ENCODE measurements at places on chromosomes 5 and 9. TPM values are rescaled to one million over a fixed set of nuclear protein-coding genes. Genes with fewer than 3 reads are reported as not detected.

The ENTPD2 gene
- not detected for polyA plus RNA-seq

DNA sequence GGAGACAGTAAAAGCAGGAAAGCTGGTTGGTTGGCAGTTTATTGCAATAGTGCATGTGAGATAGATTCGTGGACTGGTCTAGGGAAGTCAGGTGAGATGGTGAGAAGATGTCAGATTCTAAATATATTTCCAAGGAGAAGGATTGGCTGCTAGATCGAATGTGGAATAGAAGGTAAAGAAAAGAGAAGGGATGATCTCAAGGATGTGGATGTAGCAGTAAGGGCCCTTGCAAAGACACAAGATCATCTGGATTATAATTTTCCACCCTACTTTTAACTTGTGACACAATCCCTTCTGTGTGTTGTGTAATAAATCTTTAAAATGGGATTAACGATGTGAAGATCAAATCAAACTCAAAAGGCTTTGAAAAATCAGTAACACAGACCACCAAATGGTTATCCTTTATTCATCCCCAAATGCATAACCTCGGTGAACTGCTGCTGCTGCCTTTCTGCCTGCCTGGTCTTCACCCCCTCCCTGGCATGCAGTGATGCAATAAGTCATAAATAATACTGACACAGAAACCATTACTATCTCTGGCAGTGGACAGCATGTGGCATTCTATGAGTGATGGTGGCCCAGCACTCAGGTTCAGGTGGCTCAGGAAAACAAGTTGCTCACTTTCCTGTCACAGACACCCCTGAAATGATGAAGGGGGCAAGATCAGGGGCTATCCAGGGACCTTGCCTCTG lies 178.4 kb downstream of the FAM114A2 start:
- no peak for DNase-seq

The RASGRF2 gene
- 0.02 TPM for polyA plus RNA-seq

GRCh38 chr9:135680056-135680455 lies 16.9 kb downstream of the LCN9 start:
- DNase-seq: no peak

DNA sequence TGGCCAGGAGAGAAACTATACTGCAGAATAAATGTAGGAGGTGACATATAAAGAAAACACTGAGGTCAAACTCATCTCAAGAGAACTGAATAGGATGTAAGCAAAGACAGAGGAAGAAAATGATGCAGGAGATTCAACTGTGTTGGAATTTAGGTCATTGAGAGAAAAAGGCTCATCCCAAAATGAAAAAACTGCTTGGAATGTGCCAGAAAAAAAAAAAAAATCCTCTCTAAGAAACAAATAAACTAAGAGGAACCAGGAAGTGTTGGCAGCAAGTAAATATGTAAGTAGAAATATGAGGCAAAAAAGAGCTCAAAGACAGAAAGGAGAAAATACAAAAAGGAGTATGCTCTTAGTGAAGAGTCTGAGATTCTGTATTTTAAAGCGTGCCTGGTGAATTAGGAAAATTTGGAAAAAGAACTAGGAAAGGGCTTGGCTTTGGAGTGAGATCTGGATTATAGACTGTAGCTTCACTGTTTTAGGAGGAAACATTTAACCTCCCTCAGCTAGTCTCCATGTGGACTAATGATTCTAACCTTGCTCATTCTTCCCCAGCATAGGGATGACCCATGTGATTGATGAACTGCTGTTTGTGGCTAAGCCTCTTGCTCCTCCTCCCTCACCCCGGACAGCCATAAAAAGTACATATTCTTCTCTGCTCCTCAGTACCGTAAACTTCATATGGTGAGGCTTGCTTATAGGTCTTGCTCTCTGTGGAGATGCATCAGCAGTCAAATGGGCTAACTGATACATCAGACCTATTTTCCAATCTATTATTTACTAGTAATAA lies 185.6 kb upstream of the POU5F2 start:
- no peak for DNase-seq

The TOR4A gene
- 17.6 TPM for polyA plus RNA-seq

All from CD14-positive monocyte (primary cell).